ENCODE measurements at places on chromosomes 6 and 20.

- DNase-seq = peak; percentile 1
These were observed at the start of gene LAMA2 for GRCh38 chr6:128882991-128883611. Gene LAMA2 (plus strand): TSS chr6:128883138. CDS start chr6:128883246, 108 bp downstream.

- no peak for DNase-seq
These were observed 66.4 kb downstream of the POPDC3 start for GRCh38 chr6:105113422-105113821.

DNA sequence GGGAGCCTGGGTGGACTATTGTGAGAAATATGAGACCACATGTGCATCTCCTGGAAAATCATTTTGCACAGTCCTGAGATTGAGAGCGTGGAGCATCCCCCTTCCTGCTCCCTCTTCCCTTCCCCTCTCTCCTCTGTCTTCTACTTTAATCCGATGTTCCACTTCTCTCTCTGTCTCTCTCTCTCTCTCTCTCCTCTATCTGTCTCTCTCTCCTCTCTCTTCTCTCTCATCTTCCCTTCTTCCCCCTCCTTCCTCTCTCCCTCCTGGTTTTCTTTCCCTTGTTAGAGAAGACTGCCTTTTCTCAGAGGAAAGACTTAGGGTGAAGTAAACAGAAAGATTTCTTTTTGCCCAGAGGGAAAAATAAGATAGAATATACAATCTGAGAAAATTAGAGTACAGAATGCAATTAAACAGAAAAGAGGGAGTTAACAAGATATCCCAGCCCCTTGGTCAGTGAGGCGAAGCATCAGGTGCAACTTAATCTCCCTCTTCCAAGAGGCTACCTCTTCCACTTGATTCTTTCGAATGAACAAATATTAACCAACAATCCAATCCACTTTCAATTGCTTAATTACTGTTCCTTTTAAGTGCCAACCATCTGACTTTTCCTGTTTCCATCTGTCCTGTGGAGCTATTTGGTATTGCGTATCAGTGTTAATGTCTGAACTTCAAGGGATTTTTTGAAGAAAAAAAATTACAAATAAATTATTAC lies 14.6 kb downstream of the KHDC1 start:
- no peak for DNase-seq

GRCh38 chr6:127299522-127300240 lies 33.0 kb downstream of the RNF146 start:
- no peak for DNase-seq

DNA sequence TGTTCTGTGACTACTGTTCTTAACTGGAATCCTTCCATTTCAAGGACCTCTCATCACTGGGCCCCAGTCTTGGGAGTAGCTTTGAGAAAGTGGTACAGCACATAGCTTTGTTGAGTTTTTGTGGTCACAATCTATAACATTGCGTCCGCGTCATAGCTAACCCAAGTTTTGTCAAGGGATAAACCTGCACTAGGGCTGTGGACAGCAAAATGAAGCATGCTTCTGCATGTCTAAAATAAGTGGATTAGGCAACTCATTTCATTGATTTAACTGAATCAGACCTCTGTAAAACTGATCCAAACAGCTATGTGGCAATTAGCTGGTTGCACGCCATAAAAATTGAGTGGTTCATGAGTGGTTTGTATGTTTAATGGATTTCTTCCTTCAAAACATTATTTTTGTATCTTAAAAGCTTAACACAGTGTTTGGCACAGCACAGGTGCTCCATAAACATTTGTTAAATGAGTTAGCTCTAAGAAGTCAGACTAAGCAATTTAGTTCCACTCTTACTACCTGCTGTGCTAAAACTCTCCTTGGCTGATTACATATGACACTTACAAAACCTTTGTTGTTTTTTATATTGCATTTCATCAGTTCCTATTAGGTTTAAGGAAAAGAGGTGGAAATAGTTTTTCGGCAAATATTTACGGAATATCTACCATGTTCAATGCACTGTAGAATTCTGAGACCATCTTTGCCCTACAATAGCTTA lies 160.3 kb upstream of the ATXN1 start:
- DNase-seq = no peak

- DNase-seq = no peak
These were observed 66.8 kb upstream of the RSPO3 start for GRCh38 chr6:127051571-127052260.

DNA sequence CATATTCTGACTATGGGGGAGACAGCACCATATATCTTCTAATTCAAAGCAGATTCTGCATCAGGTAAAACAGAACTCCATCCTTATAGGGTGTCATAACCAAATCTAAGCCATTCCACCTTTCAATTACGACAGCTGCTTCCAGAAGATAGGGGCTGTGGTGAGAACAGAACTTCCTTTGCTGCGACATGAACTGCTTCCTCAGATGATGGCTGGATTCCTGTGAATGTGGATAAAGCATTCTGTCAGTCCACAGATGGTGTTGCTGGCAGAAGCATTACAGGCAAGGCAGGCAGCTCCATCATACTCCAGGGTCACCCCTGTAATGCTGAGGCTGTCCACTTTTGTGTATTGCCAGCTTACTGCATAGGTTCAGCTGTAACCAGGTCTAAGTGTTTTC lies 172.1 kb upstream of the PROKR2 start:
- DNase-seq = no peak

DNA sequence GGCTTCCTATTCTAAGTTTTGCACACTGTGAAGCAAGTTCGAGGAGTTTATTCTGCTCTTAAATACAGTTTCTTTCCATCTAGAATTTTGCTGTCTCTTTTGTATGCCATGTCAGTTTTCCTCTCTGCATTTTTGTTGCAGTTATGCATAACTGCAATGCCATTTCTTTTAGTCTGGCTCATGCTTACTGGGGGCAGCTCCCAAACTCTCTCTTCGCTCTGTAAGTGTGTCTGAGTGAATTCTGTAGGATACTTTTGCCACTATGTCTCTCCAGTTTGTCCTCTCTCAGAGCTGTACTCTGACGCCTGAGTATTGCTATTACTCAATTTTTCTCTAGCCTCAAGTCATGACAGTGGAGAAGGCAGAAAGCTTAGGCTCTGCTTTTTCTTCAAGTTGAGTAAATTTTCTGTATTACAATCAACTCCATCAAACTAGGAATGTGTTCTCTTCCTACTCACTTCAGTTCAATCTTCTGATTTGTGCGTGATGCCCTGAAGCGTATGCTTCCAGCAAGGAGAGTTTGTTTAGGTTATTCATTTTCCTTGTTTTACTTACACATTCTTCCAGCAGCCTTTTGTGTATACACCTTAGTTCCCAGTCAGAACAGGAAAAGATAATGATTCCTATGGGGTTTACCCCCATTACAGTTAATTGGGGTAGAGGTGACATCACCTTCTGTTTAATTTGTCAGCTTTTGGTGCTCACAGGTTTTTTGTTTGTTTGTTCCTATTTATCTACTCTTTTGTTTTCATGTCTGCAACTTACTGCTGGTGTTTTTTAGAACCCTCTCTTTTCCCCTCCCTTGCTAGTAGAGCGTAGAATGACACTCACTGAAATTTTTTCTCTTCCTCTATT lies 430.9 kb downstream of the BCKDHB start:
- DNase-seq = no peak

DNA sequence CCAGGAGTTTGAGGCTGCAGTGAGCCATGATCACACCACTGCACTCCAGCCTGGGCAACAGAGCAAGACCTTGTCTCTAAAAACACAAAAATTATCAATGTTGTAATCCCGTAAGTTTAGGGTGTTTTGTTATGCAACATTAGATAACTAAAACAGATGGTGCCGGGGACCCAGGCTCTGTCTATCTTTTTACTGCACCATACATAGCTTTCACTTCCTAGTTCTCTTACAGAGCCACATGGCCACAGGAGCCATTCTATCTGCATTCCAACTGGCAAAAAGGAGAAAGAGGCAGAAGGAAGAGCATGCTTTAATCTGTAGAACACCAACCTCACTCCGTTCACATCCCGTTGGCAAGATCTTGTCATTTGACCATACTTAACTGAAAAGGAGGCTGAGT lies 5.4 kb upstream of the TCF15 start:
- DNase-seq = no peak

GRCh38 chr6:147117011-147117410 lies 87.2 kb upstream of the STXBP5 start:
- DNase-seq = no peak

DNA sequence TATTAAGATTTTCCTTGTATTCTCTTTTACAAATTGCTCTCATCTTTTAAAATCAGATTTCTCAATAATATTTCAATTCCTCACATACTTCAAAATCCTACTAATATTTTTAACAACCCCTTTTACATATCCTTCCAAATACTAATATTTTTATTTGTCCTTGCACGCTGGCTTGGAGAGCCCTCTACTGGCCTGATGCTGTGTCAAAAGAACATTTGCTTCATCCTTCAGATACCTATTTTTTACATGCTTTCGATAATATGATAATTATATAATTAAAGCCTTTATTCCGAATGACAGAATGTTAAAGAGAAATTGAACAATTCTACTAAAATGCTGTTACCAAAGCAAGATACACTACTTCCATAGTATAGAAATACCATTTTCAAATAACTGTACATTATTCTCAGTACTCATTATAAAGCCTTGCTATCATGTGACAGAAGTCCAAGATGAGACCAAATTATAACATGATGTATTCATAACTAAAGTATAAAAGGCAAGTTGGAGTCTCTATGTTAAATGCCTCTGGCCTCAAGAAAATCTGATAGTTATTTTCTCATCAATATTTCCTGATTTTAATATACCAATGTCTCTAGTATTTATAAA lies 39.0 kb upstream of the PLN start:
- no peak for DNase-seq

- no peak for DNase-seq
These were observed 315.5 kb upstream of the ARID1B start for GRCh38 chr6:156461647-156462046.

GRCh38 chr6:147776631-147777213 lies 268.2 kb downstream of the SAMD5 start:
- no peak for DNase-seq

DNA sequence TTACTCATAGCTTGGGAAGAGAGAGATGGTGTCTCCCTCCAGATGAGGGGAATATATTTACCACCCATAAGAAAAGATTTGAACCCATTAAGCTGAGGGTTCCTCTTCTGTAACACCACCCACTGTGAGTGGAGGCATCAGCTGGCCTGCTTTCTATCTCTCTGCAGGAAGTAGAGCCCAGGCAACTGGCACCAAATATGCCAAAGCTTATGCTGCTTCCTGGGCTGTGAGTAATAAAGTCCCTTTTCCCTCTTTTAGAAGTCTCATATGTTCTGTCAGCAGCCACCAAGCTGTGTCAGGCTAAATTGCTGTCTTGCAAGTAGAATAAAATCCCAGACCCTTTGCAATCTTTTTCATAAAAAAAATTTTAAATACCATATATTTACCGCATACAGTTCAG lies 241.4 kb downstream of the LAMA2 start:
- DNase-seq = no peak

DNA sequence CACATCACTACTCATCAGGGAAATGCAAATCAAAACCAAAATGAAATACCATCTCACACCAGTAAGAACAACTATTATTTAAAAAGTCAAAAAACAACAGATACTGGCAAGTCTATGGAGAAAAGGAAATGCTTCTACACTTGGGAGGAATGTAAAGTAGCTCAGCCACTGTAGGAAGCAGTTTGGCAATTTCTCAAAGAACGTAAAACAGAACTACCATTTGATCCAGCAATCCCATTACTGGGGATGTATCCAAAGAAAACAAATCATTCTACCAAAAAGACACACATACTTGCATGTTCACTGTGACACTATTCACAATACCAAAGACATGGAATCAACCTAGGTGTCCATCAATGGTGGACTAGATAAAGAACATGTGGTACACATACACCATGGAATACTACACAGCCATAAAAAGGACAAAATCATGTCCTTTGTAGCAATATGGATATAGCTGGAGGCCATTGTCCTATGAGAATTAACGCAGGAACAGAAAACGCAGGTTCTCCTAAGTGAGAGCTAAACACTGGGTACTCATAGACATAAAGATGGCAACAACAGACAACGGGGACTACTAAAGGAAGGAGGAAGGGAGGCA lies 260.4 kb downstream of the RNGTT start:
- DNase-seq = no peak

GRCh38 chr6:51892339-51892738 lies 195.1 kb downstream of the PKHD1 start:
- no peak for DNase-seq

DNA sequence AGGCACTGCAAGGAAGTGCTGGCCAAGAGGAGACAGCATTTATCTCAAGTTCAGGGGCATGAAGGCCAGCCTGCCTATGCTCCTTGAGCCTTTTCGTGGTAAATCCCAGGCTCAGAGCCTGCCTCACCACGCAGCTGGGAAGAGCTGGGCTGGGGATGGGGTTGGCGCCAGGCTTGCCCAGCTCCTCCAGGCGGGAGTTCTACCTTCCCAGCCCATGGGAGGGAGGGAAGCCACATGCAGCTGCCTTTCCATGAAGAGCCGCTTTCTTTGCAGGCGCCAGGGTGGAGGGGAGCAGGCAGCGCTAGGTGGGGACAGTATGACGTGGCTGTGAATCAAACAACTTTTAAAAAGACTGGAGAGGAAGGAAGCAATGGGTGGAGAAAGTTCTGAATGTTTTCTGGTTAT lies 19.5 kb upstream of the SIRT5 start:
- no peak for DNase-seq

DNA sequence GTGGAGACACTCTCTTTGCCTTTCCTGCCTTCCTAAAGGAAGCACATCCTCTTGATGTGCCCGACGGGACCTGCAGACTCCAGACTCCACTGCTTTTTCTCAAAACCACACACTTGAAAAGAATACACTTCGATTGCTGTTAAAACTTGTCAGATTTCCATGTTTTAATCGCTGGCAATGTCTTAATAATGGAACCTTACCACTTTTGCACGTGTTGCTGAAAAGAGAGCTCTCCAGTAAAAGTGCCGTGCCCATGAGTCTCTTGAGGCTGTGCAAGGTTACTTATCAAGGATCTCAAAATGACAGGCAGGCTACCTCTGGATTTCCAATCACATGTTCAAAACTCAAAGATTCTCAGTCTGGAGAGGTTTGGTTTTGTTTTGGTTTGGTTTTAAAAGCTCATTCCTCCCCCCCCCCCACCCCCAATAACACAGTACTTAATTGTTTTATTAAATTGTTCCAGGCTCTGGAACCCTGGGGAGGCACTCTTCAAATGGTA lies 12.0 kb upstream of the TFAP2A start:
- no peak for DNase-seq

- peak; percentile 62 for DNase-seq
These were observed 39.5 kb downstream of the ELOVL5 start for GRCh38 chr6:53309059-53309900.

DNA sequence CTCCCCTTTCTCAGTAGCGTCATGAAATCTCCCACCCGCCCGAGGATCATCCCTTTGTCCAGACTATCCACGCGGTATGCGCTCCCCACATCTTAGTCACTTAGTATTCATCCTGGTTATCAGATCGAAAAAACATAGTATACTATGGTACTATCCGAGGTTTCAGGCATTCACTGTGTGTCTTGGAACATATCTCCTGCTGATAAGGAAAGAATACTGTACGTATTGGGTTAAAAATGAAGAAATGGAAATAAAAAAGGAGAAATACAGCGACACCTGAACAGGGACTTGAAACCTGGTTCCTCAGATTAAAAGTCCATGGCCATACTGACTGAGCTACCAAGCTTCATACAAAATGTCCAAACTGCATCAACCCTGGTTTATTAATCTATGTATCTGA lies 14.0 kb downstream of the HMGN4 start:
- no peak for DNase-seq
